CD4-positive, alpha-beta T cell treated with Interleukin-1 beta for 1 hour (primary cell): ENCODE measurements at places on chromosomes 13 and 19.

GRCh38 chr19:35555301-35556005 is 8.0 kb downstream of the ATP4A start:
- DNase-seq: no peak

DNA sequence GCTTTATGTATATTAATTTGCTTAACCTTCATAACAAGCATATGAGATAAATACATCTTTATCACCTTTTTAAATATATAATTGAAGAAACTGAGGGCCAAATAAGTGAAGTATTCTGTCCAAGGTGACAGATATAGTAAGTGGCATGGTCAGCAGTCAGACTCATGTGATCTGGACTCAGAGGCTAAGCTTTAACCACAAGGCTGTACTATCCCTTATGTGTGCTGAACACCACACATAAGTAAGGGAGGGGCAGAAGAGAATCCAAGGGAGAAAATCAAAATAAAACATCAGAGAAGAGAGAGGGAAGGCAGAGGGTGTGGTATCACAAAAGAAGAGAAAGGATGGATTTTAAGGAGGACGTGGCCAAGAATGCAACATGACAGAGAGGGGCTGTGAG is 348.4 kb downstream of the EFNB2 start:
- no peak for DNase-seq

GRCh38 chr13:113623491-113624234 is 34.3 kb downstream of the ATP4B start:
- DNase-seq: no peak

- no peak for DNase-seq
Observed at GRCh38 chr13:95247852-95248251, 53.4 kb downstream of the ABCC4 start.

- DNase-seq: no peak
Observed at GRCh38 chr19:443005-443404, 17.8 kb downstream of the SHC2 start.

GRCh38 chr19:31175564-31176348 is 173.5 kb downstream of the TSHZ3 start:
- no peak for DNase-seq

- no peak for DNase-seq
Observed at GRCh38 chr19:16593181-16593580, 21.0 kb upstream of the SLC35E1 start.

DNA sequence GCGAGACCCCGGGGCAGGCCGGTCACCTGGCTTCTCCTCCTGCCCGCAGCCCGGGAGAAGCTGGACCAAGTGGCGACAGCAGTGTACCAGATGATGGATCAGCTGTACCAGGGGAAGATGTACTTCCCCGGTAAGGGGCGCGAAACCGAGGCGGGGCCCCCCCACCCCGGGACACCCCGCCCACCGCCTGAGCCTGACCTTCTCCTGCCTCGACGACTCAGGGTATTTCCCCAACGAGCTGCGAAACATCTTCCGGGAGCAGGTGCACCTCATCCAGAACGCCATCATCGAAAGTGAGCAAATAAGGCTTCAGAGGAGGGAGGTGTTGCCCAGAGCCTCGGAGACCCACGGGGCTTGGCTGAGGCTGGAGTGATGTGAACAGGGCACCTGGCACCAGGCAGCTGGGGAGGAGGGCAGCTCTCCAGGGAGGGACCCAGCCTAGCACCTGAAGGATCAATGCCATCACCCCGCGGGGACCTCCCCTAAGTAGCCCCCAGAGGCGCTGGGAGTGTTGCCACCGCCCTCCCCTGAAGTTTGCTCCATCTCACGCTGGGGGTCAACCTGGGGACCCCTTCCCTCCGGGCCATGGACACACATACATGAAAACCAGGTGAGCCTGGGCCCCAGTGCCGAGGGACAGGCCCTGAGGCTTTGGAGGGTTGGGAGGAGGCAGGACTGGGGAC is 629 bp downstream of the IZUMO4 start:
- DNase-seq: peak; percentile 73

- DNase-seq: no peak
Observed at GRCh38 chr13:39129213-39129612, 91.0 kb downstream of the NHLRC3 start.

GRCh38 chr19:27935669-27936068 is 1277.3 kb downstream of the UQCRFS1 start:
- no peak for DNase-seq

DNA sequence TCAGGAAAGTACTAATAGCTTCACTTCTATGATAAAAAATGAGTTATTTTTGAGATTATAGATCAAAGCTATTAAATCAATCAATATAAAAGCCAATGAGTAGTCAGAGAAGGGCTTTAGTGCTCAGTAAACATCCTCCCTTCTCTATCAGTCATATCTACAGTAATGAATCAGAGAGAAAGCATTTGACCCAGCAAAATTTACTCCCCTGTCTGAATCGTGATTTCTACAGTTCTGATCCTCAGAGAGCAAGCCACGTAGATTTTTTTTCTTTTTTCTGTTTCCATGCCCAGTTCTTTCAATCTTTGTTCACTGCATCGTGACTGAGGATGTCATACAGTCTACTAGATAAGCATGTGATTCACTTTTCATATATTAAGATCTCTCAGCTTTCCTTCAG is 16.2 kb upstream of the MBNL2 start:
- no peak for DNase-seq

- no peak for DNase-seq
Observed at GRCh38 chr13:58081301-58081820, 449.8 kb downstream of the PCDH17 start.

DNA sequence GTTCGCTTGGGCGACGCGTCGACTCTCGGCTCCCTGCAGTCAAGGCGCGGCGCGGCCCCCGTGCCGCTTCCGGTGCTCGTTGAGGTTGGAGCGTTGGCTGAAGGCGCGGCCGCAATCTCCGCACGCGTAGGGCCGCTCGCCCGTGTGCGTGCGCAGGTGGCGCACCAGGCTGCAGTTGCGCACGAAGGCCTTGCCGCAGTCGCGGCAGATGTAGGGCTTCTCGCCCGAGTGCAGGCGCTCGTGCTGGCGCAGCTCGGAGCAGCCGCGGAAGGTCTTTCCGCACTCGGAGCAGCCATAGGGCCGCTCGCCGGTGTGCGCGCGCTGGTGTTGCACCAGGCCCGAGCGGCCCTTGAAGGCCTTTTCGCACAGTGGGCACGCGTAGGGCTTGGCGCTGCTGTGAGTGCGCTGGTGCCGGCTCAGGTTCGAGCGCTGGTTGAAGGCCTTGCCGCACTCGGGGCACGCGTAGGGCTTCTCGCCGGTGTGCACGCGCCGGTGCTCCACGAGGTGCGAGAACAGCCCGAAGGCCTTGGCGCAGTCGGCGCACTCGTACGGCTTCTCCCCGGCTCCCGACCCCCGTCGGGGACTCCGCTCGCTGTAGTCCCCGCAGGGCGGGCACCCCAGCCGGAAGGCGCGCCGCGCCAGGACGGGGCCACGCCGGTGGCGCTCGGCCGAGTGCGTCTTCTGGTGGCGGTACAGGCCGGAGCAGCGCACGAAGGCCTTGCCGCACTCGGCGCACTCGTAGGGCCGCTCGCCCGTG is 5.3 kb upstream of the ZNF497 start:
- no peak for DNase-seq

DNA sequence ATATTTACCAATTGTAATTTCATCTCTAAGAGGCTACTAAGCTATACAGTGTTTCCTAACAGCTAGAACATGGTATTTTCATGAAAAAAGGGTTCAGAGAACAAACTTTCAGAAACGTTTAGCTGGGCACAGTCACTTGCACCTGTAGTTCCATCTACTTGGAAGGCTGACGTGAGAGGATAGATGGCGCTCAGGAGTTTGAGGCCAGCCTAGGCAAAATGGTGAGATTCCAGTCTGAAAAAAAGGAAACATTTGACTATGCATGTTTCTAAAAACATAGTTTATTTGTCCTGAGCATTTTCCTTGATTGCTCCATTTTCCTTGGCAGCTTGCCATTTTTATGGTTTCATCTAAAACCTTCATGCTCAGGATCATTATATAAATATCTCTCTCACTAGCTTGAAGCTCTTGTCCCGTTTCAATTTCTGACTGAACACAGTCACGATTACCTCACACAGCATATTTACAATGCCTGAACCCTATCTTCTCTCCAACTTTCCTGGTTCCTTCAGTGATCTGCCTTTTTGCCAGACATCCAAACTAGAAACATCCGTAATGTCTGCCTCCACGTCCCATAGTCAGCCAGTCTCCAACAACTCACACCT is 200.8 kb downstream of the RGCC start:
- no peak for DNase-seq

DNA sequence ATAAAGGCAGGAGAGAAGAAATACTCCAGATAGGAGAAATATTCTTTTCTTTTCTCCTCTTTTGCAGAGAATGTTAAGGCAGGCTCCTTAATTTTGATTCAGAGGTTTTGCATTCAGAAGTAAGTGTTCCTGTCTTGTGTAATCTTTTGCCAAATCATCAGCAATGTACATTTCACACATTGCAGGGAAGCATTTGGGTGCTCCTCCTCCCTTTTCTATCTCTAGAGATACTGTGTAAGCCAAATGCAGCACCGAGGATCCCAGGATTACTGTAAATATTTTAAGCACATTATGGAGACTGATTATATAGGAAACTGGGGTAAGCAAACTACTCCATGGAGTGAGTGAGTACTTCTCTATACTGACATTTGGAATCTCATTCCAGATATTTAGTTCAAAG is 7.2 kb downstream of the ATP8A2 start:
- DNase-seq: no peak
